ENCODE measurements at places on chromosomes 16 and 17.
A peak's percentile ranks its signal among the peaks of the same experiment; 100 is the strongest.

GRCh38 chr17:40307001-40307730 is 1.8 kb upstream of the RARA start:
- DNase-seq = no peak

- no peak for DNase-seq
Measured at GRCh38 chr17:885971-886571, 93.5 kb downstream of the NXN start.

DNA sequence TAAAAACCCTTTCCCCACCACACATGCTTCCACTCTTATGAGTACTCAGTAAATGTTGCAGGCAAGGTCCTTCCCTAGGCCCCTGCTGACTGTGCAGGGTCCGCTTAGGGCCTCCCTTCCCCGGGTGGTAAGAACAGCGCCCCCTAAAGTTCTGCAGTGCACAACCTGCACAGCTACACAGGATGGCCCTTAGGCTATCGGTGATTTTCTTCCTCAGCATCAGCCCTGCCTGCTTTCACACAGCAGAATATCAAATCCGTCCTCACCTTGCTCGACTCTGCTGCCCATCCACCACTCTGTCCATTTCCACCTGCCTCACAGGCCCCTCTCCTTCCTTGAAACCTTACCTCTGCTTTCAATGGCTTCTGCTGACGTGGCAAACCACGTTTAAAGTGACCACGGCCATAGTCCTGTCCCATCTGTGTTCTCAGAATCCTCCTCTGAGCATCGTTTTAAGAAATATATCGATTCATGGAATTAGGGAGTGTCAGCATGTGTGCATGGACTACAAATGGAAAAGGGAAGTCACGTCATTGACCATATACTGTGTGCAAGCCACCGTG is 51.4 kb upstream of the TMEM132E start:
- DNase-seq = no peak

GRCh38 chr16:55906123-55906522 is 30.9 kb upstream of the CES5A start:
- no peak for DNase-seq

DNA sequence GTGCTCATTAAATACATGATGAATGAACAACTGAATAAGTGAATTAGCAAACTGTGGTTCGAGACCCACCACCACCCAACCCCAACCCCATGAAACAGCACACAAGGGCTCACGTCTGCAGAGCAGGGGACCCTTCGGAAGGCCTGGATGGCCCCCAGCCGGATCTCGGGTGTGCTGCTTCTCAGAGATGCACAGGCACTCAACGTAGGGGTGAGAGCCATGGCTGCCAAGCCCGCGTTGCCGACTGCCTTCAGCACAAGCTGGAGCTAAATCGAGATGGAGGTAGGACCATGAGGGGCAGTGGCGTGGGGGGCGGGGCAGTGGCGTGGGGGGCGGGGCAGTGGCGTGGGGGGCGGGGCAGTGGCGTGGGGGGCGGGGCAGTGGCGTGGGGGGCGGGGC is 93.2 kb downstream of the LITAF start:
- DNase-seq = no peak

- DNase-seq = no peak
Measured at GRCh38 chr17:54937426-54937825, 31.0 kb downstream of the COX11 start.

GRCh38 chr17:81967244-81967532 is 6.2 kb upstream of the NOTUM start:
- DNase-seq = no peak

- no peak for DNase-seq
Measured at GRCh38 chr17:10756185-10756584, 26.4 kb upstream of the TMEM220 start.

GRCh38 chr16:76214856-76215255 is 62.3 kb upstream of the CNTNAP4 start:
- no peak for DNase-seq

- no peak for DNase-seq
Measured at GRCh38 chr16:72793017-72793416, 254.9 kb downstream of the ZFHX3 start.

DNA sequence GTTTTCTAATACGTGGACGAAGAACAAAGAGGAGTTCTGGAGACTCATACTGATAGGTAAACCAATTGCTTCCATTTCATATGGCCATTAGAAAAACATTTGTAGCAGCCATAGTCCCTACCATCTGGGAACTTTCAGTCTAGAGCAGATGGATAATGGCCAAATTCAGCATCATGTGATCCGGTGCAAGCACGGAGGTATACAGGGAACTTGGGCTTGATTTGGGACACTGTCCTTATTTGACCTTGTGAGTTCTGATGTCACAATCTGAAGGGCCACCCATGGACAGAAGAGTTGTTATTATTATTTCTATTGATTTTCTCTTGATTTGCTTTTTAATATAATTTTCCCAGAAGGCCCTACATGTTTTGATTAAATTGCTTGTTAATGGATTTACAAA is 154.6 kb upstream of the ZNF267 start:
- DNase-seq = no peak

DNA sequence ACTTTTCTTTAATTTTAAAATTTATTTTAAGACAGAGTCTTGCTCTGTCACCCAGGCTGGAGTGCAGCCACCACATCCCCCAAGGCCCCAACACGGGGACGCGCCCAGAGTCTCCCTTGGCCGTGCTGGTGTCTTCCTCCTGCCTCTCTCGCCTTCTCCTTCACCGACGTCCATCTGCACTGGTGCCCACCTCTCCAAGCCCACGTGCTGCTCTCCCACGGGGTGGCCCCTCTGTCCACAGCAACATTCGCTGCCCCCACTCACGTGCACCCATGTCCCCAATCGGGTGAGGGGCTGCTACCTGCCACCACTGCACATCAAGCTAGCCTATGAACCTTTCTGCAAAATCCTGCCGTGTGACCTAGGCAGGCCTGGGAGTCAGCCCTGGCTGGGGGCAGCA is 3.1 kb downstream of the TMEM204 start:
- DNase-seq = no peak

DNA sequence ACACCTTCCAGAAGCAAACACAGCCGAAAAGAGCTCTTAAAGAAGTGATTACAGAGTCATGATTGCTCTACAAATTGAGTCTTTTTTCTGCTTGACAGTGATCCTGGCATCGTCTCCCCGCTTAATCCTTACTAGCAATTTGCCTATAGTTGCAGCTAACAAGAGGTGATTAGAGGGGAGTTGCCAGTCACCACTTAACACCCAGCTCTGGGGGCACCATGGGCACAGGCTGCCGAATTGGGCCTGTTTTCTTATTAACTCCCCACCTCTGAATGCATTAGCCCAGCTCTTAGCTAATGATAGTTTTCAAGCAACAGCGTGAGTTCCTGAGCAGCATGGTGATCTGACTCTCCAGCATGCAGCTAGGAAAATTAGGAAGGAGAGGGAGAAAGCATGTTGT is 93.5 kb downstream of the RBFOX1 start:
- DNase-seq = no peak

- DNase-seq = no peak
Measured at GRCh38 chr17:66002063-66002585, 189.8 kb downstream of the CEP112 start.

GRCh38 chr17:64214950-64215349 is 48.1 kb downstream of the TEX2 start:
- DNase-seq = no peak

DNA sequence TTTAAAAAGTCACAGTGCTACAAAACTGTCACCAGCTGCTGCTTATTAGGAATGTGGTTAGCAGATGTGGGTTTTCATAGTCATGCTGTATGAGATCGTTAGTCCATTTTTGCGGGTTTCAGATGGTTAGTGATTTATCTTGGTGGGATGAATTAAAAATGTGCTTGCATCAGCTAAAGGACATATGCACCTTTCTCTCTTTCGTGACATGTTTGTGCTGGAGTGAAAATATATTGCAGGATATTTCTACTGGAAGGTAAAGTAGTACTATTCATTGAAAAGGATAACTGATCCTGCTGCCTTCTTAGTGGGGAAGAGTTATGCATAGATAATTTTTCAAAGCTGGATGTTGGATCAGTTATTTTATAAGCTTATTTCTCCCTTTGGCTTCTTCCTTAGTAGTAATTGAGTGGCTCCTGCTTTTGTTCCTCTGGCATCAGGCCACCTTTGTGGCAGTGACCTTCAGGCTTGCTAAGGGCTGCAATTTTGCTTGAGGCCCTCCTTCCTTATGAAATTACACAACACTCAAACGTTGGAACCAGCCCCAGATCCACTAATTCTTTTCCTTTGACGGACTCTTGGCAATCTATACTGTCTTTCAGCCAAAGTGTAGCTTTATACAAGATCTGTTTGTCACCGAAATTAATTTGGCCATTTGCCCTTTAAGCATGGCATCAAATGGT is 7.5 kb upstream of the SNTB2 start:
- DNase-seq = peak; percentile 38

GRCh38 chr16:984121-984694 is 2.6 kb downstream of the SOX8 start:
- DNase-seq = no peak

DNA sequence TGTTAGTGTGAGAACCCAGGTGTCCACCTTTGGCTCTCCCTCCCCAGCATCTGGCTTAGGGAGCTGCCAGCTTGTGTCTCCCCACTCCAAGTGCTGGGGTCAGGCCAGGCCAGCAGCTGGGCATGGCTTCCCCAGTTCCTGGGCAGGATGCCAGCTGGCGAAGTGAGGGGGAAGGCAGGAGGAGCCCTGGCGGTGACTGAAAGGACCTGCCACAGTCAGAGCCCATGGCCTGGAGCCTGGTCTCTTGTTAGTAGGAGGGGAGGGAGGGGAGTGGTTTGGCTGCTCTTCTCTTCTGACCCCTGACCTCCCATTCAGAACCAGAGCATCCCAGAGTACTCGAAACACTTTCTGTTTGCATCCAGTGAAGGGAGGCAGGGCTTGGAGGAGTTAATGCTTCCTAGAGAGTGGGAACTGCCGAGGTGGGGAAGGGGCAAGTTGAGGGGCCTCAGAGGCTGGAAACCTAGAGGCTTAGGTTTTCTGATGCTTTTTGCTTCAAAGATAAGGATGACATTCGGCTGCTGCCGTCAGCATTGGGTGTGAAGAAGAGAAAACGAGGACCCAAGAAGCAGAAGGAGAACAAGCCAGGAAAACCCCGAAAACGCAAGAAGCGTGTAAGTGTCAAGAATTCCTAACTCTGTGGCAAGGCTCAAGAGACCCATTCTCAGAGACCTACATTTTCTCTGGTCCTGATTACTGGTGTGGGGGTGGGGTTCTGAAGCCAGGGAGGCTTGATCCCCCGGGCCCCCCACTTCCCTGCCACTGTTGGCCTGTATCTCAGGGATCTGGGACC is 772 bp downstream of the CHD3 start:
- no peak for DNase-seq

GRCh38 chr16:56734429-56734828 is 4.5 kb downstream of the NUP93 start:
- DNase-seq = no peak

DNA sequence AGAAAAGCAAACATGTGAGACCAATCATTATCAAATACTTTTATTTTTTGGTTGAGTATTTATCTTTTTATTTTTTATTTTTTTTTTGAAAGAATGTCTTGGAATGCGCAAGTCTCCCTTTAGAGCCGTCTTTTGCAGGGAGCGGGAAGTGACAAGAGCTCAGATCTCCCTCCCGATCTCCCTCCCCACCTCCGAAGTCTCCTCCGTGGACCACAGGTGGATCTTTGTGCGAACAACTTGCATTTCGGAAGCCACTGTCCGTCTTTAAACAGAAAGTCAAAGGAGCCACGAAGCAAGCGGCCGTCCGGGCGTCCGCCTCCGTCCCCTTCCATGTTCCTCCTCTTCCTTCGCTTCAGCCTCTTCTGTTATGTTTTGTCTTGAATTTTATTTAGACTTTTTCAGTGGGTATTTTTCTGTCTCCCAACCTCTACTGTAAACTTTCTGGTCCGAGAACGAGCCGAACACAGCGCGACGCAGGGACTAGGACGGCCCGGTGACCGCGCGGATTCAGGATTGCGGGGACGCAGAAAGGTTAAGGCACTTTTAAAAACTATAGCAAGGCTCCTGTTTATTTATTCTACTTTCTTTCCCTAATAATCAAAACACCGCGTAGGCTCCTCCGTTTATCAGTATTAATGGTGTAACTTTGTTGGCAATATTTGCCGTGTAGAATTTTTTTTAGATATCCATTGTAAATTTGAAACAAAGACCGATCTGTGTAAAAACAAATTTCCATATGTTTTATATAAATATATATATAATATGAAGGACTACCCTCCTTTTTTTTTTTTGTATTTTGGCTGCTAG is 3.3 kb downstream of the FOXF1 start:
- no peak for DNase-seq

DNA sequence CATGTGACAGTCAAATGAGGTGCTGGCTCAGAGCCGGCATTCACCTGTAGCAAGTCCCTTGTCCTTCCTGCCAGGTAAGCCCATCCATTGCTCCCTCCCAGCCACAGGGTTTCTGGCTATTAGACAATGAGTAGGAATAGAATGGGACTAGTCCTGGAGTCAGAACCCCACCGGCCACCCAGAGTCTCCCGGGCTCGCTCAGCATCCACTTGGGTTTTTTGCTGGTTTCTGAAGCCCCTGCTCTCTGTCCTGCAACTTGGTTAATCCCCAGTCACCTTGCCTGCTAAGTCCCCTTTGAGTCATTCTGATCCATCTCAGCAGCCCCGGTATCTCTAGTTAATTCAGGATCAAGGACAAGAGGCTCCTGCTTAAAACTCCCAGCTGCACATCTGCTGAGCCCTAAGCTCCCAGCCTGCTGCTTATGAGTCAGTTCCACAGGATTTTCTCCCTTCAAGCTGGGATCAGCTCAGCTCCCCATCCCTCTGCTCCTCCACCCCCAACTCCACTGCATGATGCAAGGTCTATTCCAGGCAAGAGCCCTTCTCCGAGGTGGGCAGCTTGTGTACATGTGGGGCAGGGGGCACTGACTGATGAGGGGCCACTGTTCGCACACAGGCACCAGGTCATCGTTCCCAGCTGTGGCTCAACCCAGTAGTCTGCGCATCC is 19.9 kb upstream of the MRPS23 start:
- no peak for DNase-seq

- no peak for DNase-seq
Measured at GRCh38 chr17:11240841-11241610, at the start of gene SHISA6. TSS of gene SHISA6 (plus strand) at chr17:11241213.

DNA sequence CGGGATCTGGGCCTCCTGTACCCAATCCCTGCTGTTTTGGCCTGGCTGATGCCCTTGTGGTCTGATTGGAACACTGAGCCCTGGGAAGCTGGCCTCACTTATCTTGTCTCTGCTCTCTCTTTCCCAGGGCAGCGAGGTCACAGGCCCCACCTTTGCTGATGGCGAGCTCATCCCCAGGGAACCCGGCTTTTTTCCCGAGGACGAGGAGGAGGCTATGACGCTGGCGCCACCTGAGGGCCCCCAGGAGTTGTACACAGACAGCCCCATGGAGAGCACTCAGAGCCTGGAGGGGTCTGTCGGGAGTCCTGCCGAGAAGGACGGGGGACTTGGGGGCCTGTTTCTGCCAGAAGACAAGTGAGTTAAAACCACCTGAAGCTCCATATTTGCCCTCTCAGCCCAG is 126.0 kb downstream of the RAB11FIP4 start:
- DNase-seq = no peak

DNA sequence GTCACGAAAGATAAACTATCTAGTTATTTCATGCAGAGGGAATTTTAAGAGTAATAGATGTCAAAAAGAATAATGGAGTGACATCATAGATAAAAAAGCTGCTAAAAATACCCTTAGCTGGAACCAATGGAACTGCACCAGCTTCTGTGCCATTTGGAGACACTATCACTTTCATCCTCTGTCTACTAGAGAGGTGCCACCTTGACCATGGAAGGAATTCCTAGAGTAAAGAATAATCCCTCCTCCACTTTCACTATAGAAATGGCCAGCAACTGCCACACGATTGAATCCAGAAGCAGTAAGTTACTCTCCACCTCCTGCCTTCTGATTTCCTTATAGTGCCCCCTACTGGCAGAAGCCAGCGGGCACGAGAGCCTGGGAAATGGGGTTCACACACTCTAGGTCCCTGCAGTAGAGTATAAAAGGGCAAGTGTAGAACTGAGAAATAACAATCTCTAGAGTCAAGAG is 2.8 kb upstream of the ALDH3A2 start:
- DNase-seq = peak; percentile 59
